Colonic mucosa (tissue), 4 donors: ENCODE measurements at places on chromosomes 5 and 9.

- DNase-seq = peak; percentile 50
These were observed 60.9 kb downstream of the CXXC5 start for GRCh38 chr5:139708877-139709581.

DNA sequence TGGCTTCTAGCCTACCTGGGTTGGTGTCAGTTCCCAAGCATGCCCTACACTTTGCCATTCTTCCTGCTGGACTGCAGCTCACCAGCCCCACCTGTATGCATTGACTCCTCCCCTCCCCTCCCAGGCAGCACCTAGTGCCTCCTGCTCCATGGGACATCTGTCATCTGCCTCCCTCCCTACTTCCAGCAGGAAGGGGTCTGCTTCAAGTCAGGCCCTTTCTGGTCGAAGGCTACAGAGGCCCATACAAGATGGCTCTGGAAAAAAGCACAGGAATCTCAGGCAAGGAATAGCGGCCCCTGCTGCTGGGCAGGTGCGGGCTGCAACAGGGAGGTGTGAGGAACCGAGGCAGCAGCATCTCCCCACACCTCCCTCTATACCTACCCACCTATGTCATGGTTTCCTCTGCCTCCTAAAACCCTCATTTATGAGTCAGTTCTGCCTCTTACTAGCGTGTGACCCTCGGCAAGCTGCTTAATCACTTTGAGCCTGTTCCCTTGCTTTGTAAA lies 19.7 kb downstream of the WWC1 start:
- DNase-seq = peak; percentile 67

GRCh38 chr9:16624744-16625117 lies 245.7 kb downstream of the BNC2 start:
- no peak for DNase-seq

- DNase-seq = no peak
These were observed 163.4 kb downstream of the RGS3 start for GRCh38 chr9:113626735-113627495.

DNA sequence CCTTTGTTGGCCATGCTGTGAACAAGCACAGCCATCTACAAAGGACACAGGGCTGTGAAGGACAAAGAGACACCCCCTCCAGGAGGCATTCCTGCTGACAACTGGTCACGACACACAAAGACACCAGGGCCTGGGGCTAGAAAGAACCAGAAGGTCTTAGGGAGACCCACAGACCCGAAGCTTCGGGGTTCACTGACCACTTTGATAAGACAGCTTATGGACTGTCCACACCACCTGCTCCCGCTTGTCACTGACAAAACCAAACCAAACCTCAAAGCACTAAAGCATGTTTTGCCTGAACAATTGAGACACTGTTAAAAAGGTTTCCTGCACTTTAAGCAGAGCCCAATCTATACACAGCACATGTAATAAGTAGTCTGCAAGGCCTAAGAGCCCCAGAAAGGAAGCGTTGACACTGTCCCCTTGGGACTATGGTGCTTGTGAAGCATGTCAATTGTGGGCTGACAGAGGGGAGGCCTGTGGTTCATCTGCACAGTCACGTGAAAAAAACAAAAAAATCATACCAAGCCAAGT lies 185.0 kb downstream of the GAPVD1 start:
- no peak for DNase-seq

- DNase-seq = no peak
These were observed 4.2 kb downstream of the GCNT1 start for GRCh38 chr9:76463211-76463610.

DNA sequence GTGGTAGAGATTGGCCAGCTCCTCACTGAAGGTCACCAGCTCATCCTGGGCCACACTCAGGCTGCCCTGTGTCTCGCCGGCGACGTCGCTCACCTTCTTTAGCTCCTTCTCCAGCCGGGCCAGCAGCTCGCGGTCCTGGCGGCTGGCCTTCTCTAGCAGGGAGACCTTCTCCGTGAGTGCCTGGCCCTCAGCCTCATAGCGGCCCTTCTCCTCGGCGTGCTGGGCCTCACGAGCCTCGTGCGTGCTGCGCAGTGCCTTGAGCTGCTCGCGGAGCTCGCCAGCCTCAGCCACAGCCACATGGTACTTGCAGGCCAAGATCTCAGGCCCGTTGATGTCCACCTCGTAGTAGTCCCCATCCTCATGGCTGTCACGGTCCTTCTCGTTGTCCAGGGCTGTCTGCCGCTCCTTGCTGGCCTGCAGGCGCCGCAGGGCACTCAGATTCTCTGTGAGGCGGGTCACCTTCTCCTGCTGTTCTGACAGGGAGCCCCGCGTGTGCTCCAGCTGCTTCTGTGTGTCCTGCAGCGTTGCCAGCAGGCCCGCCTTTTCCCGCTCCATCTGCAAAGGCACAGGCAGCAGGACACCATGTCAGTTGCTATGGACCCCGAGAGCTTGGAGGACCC lies 45.5 kb downstream of the BICD2 start:
- no peak for DNase-seq

DNA sequence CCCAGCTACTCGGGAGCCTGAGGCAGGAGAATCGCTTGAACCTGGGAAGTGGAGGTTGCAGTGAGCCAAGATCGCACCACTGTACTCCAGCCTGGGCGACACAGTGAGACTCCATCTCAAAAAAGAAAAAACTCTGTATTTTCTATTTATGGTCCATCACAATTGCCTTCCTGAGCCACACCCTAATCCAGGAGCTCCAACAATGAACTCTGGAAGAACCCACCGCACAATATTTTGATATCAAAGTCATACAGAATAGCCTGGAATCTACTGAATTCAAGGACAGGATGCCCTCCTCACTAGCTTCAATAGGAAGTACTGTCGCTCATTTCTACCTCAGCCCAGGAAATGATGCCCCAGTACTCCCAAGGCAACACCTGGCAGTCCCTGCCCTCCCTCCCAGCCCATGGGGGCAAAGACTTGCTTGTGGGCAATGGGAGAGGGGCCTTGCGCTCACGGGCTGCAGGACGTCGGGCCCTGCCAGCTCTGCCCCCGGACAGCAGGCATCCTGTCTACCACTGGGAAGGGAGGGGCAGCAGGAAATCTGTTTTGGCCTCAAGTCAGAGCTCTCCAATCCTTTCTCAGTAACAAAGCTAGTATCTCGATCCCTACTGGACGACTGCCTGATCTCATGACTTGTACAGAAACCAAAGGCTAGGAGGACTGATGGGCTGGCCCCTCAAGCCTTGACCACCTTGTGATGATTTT lies 19.7 kb downstream of the UBAC1 start:
- DNase-seq = no peak

GRCh38 chr9:82582693-82583092 lies 480.2 kb downstream of the RASEF start:
- no peak for DNase-seq

GRCh38 chr5:138901716-138902115 lies 26.6 kb upstream of the LRRTM2 start:
- no peak for DNase-seq
